Stimulated activated CD8-positive, alpha-beta memory T cell treated with anti-CD3 and anti-CD28 coated beads, Interleukin-15, amount 100 ng/mL, for 24 hours (primary cell): ENCODE measurements at places on chromosomes 2 and 18.

- no peak for DNase-seq
Measured at GRCh38 chr2:8554296-8554806, 127.5 kb upstream of the ID2 start.

DNA sequence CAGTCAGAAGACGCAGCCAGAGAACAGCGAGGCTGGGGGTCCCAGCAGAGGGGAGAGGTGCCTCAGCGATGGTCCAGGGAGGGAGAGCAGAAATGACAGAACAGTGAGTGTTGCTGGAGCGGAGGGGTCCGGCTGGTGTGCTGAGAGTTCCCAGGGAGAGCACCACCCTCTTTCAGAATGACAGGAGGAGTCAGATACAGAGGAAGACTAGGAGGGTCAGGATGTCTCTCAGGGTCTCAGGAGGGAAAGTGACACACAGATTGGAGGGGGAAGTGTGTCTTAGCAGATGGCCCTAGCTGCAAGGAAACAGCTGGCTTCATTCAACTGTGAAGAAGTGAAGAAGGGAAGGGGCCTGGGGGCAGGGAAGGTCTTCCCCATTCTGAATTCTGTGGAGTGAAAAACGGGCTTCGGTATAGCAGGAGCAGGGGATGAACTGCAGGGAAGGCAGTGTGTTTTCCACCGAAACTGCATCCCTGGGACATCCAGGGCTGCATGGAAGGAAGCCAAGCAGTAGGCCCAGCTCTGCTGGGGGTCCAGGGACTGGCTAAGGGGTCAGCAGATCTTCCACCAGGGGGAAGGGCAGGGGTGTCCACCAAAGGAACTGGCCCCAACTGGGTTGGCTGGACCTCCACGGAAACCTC lies 90.0 kb upstream of the OTOS start:
- DNase-seq: no peak

GRCh38 chr18:24369426-24369825 lies 28.2 kb downstream of the OSBPL1A start:
- DNase-seq: no peak

GRCh38 chr2:20501974-20502373 lies 55.1 kb downstream of the RHOB start:
- DNase-seq: no peak

GRCh38 chr18:54878159-54878622 lies 49.9 kb downstream of the RAB27B start:
- no peak for DNase-seq

DNA sequence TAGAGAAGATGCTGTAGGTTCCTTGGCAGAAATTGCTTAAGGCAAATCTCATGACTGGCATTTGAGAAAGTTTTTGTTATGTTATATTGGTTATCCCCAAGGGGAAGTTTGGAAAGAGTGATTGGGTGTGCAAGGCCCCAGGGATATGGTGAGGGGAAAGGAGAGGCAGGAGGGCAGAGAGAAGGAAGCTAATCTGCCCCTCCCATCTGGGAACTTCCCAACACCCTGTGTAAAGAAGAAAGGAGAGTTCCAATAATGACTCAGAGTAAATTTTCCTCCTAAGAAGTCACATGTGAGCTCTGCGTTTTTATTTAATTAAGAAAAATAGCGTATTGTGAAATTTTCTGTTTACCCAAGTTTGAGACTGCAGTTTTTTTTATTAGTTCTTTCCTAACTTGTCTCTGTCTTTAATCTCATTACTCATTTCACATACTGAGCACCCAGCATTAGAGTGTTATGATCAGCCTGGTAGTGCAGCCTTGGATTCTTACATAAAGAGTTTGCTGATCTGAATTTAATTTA lies 3.1 kb upstream of the KYNU start:
- DNase-seq: no peak

GRCh38 chr18:55275039-55275901 lies 312.7 kb downstream of the TCF4 start:
- DNase-seq: no peak

- DNase-seq: no peak
Measured at GRCh38 chr2:168515502-168515901, 59.4 kb downstream of the CERS6 start.

DNA sequence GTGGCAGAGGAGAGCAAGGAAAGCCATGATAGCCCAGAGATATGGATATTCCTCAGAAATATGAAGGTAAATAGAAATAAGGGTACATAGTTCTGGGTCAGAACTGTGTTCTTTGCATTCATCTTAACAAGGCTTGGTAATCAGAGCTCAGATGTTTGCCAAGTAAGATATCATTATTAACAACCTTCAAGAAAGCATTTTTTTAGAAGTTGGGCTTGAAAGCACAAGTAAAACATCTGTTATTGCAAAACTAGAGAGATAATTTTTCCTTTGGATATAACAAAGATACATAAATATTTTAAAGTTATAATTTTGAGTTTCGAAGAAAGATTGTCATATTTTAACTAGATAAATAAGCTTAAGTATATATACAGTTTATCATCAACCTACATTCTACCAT lies 171.4 kb downstream of the ZNF804A start:
- no peak for DNase-seq

DNA sequence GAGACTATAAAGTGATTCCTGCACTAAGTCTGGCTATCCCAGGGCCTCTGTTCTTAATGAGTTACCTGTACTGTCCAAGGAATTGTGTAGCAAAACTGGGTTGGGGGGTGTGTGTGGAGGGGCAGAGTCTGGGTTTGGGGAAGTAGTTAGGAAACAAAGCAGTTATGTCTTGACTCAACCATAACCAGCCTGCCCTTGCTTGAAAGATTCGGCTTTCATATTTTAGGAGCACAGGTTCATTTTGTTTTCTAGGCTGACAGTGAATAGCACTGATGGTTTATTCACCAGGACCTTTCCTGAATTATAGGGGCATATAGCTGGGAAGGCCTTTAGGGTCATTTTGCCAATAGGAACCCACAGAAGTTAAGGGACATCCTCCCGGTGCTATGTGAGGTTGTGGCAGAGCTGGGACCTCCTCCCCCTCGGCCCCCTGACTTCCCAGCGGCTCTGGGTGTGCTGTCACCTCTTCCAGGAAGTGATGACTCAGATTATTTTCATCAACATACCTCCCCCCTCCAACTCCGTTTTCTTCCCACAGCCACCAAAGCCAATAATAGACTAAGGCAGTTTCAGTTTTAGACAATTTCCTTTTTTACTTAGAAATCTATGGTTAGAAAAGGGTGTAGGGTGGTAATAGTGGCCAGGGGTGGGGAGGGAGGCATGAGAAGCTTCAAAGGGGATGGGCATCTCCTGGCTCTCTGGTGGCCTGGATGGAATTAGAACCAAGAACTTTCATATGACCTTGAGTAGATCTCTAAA lies 44.8 kb downstream of the SETBP1 start:
- no peak for DNase-seq

DNA sequence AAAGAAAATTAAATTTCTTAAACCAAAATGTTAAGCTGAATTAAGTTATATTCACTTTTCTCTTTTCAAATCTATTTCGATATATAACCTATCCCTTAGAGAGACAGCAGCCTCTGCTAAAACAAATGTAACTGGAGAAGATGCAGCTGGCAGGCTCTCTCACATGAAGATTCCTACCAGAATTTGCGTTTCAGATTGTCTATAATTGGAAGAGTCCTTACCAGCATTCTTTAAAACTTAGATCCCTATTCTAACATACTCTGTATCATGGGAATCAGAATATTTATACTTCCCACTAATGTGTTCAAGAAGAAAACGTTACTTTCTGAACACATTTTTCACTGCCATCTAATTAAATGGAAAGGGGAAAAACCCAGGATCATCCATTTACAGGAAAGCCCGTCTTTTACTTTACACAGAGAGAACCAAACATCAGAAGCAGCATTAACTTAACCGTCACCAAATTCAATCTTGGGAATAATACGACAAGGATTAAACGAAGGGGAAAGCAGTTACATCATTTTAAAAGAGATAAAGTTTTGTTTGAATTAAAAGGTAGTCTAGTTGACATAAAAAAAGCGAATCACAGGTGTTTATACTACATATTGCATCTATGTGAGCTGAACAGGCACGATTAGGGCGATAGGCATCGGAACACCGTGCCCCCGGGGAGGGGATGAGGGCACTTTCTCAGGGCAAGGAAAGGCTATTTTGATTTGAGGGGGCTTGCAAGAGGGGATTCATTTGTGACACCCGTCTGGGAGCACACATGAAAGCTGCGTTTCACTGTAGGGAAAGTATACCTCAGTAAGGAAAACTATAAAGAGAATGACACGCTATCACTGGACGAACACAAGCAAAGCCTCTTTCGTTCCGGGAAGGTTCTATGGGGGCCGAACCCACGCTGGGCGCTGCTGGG lies 1.3 kb downstream of the PTPN2 start:
- no peak for DNase-seq

GRCh38 chr2:143071185-143071876 lies 57.9 kb upstream of the ARHGAP15 start:
- no peak for DNase-seq

DNA sequence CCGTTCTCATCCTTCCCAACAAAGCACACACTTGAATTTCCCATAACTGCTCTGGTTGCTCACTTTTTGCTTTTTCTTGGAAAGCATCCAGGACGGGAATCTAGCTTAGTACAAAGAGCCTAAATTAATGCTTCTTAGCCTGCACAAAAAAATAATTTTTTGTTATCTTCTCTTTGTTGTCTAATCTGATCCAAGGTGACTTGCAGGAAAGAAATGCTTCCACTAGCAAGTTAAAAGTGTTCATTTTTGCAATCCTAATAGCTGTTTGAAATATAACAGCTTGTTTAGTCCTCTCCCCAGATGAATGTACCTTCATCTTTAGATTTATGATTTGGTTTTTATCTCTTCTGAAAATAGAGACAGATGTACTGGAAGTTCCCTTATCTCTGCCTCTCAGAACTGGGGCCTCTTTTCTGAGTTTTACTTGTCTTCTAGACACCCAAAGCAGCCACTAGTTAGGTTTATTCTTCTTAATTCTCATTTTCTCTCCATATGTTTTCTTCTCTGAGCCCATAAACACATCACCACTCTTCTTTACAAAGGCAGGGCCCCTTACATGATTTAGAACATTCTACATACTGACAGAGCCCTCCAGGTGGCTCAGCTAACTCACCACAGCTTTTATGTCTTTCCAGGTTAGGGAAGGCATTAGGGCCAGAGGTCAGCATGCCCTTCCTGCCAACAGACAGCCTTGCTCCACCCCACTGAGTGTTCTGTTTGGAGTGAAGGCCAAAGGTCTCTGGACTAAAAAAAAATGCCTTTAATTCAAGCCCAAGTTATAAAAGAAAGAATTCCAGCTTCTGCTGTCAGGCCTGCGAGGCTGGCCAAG lies 74.7 kb upstream of the MAP4K3 start:
- no peak for DNase-seq

DNA sequence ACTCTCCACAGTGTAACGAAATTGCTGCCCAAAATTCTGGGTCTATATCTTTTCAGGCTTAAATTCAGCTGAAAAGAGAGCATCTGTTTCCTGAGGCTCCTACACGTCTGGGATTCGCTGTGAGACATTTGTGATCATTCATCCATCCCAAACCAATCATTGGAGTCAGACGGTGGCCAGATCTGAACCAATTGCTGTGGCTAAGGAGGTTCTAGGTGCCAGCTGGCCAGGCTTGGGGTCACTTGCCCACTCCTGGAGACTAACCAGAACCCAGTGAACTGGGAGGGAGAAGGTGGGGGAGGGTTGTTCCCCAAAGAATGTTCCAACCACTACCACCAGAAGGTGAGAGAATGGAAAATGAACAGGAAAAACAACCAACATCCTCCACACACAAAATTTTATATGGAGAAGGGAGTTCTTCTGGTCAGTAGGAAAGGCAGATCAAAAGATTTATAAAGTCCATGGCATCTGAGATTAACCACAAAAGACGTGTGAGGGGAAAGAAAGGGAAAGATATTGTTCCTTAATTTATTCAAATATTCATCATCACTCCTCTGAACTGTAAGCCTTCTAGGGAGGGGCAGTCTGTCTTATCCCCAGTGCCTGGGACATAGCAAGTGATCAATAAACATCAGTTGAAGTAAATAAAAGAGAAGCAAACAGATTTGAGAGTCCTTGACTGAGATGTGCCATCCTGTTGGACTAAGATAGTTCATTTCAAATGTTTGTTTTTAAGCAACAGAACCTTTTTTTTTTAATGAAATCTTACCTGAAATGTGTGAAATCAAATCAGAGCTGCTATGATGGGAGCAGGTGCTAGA lies 3.0 kb upstream of the RTKN start:
- no peak for DNase-seq
